ENCODE measurements at places on chromosomes 13 and 19.

- no peak for DNase-seq
Measured at GRCh38 chr19:31531326-31531725, 182.1 kb upstream of the TSHZ3 start.

- DNase-seq, result no peak
Measured at GRCh38 chr13:69108486-69108885, 999.1 kb upstream of the ATXN8OS start.

DNA sequence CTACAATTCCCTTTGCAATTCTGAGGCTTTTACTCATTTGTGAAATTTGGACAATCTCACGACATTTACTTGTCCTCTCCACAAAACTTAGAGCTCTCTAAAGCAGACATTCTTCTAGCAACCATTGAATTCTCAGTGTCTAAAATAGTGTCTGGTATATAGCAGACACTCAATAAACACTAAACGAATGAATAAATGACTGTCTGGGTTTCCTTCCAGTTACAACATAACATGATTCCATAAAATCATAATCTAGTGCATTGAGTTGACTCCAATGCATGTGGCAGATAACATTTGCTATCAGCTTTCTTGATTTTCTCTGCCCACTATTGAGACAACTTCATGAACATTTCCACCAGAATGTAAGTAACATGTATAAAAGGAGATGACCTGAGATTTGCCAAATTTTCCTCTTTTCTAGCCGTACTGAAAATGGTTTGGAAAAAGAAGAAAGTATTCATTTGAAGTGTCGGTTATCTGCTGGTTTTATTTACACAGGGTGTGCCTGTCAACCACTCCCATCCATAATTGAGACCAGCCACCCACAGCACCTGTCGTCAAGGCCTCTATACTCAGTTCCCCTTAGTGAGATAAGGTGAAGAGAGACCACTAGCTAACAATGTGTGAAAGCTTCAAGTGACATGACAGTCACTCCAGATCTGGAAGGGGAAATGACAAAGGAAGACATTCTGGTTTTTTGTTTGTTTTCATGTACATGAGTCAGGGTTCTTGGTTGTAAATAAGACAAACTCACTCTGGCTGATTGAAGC lies 4.8 kb upstream of the SERP2 start:
- no peak for DNase-seq

GRCh38 chr13:51266642-51267041 lies 44.4 kb downstream of the FAM124A start:
- no peak for DNase-seq

DNA sequence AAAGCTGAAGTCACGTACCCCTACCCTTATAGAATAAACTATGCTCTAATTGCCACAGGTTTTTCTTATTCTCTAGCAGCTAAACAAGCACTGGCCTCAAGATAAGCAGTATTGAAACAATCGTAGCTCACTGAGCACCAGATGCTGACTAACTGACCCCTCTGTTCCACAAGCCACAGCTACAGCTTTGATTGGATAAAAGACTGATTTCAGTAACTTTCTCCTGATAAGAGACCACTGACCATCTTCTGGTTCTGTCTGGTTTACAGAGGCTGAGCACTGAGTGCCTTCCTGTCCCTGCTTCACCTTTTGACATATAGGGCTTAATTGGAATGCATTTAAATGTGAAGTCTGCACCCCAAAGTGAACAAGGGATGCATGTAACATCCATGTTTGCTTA lies 8.4 kb upstream of the RAP2A start:
- no peak for DNase-seq

Measured in activated T-cell treated with anti-CD3 and anti-CD28 coated beads for 1 hour (primary cell).